Caco-2 (cell line): ENCODE measurements at places on chromosomes 16 and 17. TPM values are rescaled to one million over a fixed set of nuclear protein-coding genes. Genes with fewer than 3 reads are reported as not detected.

The CNTNAP1 gene
- 7.2 and 7.5 TPM in 2 replicates for total RNA-seq

The BTBD17 gene
- not detected in 2 replicates for total RNA-seq

The AATK gene
- 26.4 and 26.6 TPM in 2 replicates for total RNA-seq

The ZACN gene
- 0.34 TPM in 1 of 2 replicates, not detected in the other for total RNA-seq

The CASKIN1 gene
- 6.6 and 10.8 TPM in 2 replicates for total RNA-seq

The PRR11 gene
- 80.2 and 89.9 TPM in 2 replicates for total RNA-seq

The CRHR1 gene
- not detected in 2 replicates for total RNA-seq

The DNASE1L2 gene
- total RNA-seq, result 0.27 and 1.00 TPM in 2 replicates

The ZDHHC1 gene
- 1.0 and 1.3 TPM in 2 replicates for total RNA-seq

The TMEM92 gene
- total RNA-seq, result 14.6 and 14.8 TPM in 2 replicates

The HP gene
- total RNA-seq, result 0.61 and 1.3 TPM in 2 replicates

The AXIN2 gene
- total RNA-seq, result 141 and 168 TPM in 2 replicates

The CACNG3 gene
- total RNA-seq, result not detected in 2 replicates

GRCh38 chr16:47519037-47519436 is 57.9 kb downstream of the PHKB start:
- no peaks in the 10 kb centered on the region for H3K27me3 ChIP-seq
- H3K36me3 ChIP-seq, result no peaks in the 10 kb centered on the region; the same call in 1 of the 2 replicates
- H3K4me3 ChIP-seq, result no peak overlapping the region
- peaks cover 8% of the 10 kb centered on the region for H3K4me1 ChIP-seq

DNA sequence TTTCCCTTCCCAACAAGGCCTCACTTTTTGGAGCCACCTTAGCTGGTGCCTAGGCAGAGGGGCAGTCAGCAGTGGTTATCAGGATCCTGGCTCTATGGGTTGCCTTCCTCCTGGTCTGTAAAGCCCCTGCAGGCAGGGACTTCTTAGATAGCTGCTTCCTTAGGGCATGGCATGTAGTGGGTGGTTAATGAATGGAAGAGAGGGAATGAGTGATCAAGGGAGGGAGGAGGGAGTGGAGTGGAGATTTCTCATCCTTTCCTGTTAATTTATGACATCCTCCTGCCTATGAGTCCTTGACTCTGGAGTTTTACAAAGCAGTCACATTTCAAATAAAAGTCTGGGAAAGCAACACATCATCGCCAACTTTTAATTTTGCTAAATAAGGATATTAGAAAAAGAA is 40.7 kb downstream of the SNX20 start:
- no peak overlapping the region for H3K4me3 ChIP-seq
- H3K27ac ChIP-seq, result no peak overlapping the region
- no peaks in the 10 kb centered on the region for H3K27me3 ChIP-seq
- DNase-seq, result no peak
- H3K4me1 ChIP-seq, result no peaks in the 10 kb centered on the region

- H3K36me3 ChIP-seq, result no peaks in the 10 kb centered on the region
- H3K27me3 ChIP-seq, result no peaks in the 10 kb centered on the region
These were observed 150.4 kb upstream of the CIBAR2 start for GRCh38 chr16:85262558-85263238.

- peaks cover 27% of the 10 kb centered on the region for H3K4me1 ChIP-seq
- DNase-seq, result no peak
- H3K27ac ChIP-seq, result no peak overlapping the region
- H3K27me3 ChIP-seq, result no peaks in the 10 kb centered on the region
- H3K4me3 ChIP-seq, result no peak overlapping the region
These were observed 10.2 kb upstream of the CBX8 start for GRCh38 chr17:79806863-79807720.

GRCh38 chr17:28993645-28994426 is 12.0 kb downstream of the SEZ6 start:
- no peak for DNase-seq
- H3K27ac ChIP-seq, result no peak overlapping the region
- H3K4me3 ChIP-seq, result no peak overlapping the region
- no peaks in the 10 kb centered on the region; the same call in 1 of the 2 replicates for H3K27me3 ChIP-seq
- H3K4me1 ChIP-seq, result no peaks in the 10 kb centered on the region; the same call in 1 of the 2 replicates
- H3K36me3 ChIP-seq, result no peaks in the 10 kb centered on the region

GRCh38 chr16:27826893-27827289 is 236.6 kb downstream of the GSG1L start:
- H3K27me3 ChIP-seq, result no peaks in the 10 kb centered on the region; the same call in 1 of the 2 replicates
- DNase-seq, result no peak
- H3K4me1 ChIP-seq, result peaks cover 8% of the 10 kb centered on the region; the same call in 1 of the 2 replicates
- H3K4me3 ChIP-seq, result no peak overlapping the region

- H3K27me3 ChIP-seq, result no peaks in the 10 kb centered on the region
- no peak for DNase-seq
- peaks cover 14% of the 10 kb centered on the region for H3K4me1 ChIP-seq
- no peak overlapping the region for H3K4me3 ChIP-seq
- H3K27ac ChIP-seq, result no peak overlapping the region
These were observed 3.7 kb downstream of the DYNLL2 start for GRCh38 chr17:58086953-58087352.

DNA sequence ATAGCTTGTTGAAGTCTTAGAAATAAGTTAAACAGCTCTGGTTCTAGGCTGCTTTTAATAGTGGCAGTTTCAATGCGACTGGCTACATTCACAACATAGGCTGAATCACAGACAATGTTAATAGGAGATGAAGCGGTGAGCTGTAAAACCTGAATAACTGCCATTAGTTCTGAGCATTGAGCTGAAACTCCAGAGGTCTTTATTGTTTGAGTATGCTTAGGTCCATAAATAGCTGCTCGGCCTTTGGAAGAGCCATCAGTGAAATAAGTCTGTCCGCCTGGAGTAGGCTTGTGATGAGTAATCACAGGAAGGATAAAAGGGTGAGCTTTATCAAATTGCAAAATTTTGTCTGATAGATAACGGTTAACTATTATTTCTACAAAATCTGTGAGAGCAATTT is 9.4 kb upstream of the ZNF689 start:
- no peak overlapping the region for H3K4me3 ChIP-seq
- no peaks in the 10 kb centered on the region for H3K36me3 ChIP-seq
- no peaks in the 10 kb centered on the region for H3K27me3 ChIP-seq
- no peak for DNase-seq
- no peak overlapping the region for H3K27ac ChIP-seq

- H3K36me3 ChIP-seq, result no peaks in the 10 kb centered on the region
- H3K4me1 ChIP-seq, result no peaks in the 10 kb centered on the region
These were observed 8.6 kb downstream of the ABCA3 start for GRCh38 chr16:2331931-2332267.

GRCh38 chr17:61285526-61286320 is 113.9 kb upstream of the TBX2 start:
- H3K36me3 ChIP-seq, result no peaks in the 10 kb centered on the region
- no peak overlapping the region for H3K27ac ChIP-seq
- no peak for DNase-seq

- H3K4me3 ChIP-seq, result no peak overlapping the region
These were observed 13.3 kb upstream of the CAVIN1 start for GRCh38 chr17:42436391-42436790.

DNA sequence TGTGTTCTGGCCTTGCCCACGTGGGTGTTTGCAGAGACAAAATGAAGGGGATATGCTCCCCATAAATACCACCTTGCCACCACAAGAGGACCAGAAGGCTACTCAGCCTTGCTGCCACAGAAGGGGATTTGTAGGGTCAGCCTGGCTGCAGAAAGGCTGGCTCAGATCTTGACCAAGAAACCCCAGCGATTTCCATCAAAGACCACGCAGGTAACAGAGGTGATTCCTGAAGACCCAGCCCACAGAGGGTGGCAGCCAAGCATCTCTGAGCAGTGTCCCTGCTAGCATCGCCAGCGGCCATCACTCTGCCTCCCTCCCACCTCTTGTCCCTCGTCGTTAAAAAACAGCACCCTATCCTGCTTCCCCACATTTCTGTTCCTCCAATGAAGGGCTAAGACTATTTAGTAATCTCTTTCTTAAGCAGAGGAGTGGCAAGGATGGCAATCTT is 54.9 kb downstream of the BEAN1 start:
- H3K27me3 ChIP-seq, result no peaks in the 10 kb centered on the region
- no peak overlapping the region for H3K4me3 ChIP-seq
- no peak for DNase-seq
- no peaks in the 10 kb centered on the region for H3K36me3 ChIP-seq

GRCh38 chr16:49216593-49216992 is 65.0 kb downstream of the CBLN1 start:
- H3K4me3 ChIP-seq, result no peak overlapping the region
- DNase-seq, result no peak
- H3K27ac ChIP-seq, result no peak overlapping the region

DNA sequence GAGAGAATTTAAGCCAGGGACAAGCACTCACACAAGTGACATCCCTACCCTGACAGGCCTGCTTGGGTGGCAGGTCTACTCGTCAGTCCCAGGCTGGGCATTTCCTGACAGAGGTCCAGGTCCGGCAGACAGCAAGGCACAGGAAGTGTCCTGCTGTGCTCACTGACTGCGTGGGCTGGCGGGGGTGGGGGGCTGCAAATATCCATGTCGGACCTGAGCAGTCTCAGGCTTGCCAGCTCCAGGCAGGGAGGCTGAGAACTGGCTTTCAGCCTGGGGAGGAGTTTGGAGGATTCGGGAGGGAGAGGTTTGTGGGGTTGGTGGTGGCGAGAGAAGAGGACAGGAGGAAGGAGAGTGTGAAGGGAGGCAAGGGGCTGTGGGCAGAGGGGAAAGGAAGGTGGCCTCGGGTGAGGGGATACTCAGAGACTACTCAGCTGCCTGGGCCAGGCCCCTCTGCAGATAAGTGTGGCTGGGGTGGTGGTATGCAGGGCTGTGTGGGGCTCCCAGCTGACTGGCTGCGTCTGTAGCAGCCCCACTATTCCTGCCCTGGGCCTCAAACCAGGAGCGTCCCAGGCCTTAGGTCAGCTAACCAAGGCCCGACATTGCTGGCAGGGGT is 7.8 kb downstream of the HIC1 start:
- DNase-seq, result no peak
- H3K27me3 ChIP-seq, result no peaks in the 10 kb centered on the region
- H3K36me3 ChIP-seq, result peaks cover 3% of the 10 kb centered on the region; the same call in 1 of the 2 replicates
- H3K27ac ChIP-seq, result no peak overlapping the region
- H3K4me1 ChIP-seq, result 0 out of 2 replicates have a peak, but pooled peaks cover 6% of the 10 kb centered on the region

GRCh38 chr17:16419929-16420271 is 4.5 kb downstream of the TRPV2 start:
- no peaks in the 10 kb centered on the region for H3K36me3 ChIP-seq
- no peak overlapping the region for H3K4me3 ChIP-seq
- H3K27me3 ChIP-seq, result no peaks in the 10 kb centered on the region; the same call in 1 of the 2 replicates

DNA sequence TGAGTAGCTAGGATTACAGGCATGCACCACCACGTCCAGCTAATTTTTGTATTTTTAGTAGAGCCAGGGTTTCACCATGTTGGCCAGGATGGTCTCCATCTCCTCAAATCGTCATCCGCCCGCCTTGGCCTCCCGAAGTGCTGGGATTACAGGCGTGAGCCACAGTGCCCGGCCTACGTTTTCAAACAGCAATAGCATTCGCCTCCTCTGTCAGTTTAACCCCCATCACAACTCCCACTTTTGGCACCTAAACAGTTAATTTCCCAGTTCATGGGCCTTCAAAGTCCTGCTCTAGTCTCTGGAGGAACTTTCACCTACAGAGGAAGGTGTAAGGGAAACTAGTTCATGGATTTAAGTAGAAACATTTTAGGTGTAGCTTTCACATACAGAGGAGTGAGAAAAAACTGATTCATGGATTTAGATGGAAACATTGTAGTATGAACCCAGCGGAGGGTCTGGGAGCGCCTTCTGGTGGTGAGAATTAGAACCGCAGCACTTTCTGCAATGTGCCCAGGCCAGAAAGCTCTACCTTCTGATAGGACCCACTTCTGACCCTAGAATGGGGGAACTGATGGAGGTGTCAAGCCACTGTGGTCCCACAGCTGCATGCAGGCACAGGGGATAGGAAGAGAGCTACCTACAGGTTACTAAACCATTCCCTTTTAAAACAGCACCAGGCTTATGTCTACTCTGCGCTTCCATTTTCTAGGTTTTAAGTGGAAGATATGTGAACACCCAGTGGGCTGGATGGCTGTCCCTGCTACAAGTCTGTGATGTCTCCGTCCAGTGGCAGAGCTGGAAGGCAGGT is 12.0 kb upstream of the MEOX1 start:
- H3K36me3 ChIP-seq, result no peaks in the 10 kb centered on the region
- DNase-seq, result peak; percentile 78
- H3K4me1 ChIP-seq, result peaks cover 75% of the 10 kb centered on the region
- H3K27me3 ChIP-seq, result no peaks in the 10 kb centered on the region
- no peak overlapping the region for H3K4me3 ChIP-seq

- H3K27ac ChIP-seq, result peak overlapping the region; percentile 78
- peak overlapping the region; percentile 65 for H3K4me3 ChIP-seq
- H3K4me1 ChIP-seq, result peaks cover 23% of the 10 kb centered on the region
- H3K36me3 ChIP-seq, result no peaks in the 10 kb centered on the region
These were observed 1.2 kb downstream of the DUSP14 start for GRCh38 chr17:37490638-37491614.

DNA sequence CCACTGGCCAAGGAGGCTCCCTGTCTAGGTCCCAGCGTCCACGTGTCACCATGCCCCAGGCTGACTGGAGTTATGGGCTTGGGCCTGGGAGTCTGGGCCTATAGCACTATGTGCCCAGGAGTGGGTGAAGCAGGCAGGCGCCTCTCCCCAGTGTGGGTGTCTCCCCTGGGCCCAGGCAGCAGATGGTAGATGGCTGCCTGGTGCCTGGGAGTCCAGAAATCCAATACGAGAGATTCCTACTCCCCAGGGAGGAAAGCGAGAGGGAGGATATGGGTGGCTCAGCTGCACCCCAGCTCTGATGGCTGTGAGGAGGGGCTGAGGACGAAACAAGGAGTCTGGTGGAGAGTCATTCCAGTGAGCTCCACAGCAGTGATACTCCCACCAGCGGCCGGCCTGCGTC is 5.0 kb downstream of the KCNH6 start:
- no peaks in the 10 kb centered on the region for H3K27me3 ChIP-seq
- H3K4me3 ChIP-seq, result no peak overlapping the region
- H3K4me1 ChIP-seq, result 0 out of 2 replicates have a peak, but pooled peaks cover 4% of the 10 kb centered on the region
- DNase-seq, result no peak
- no peaks in the 10 kb centered on the region for H3K36me3 ChIP-seq

GRCh38 chr17:49361129-49361901 is 735 bp downstream of the ZNF652 start:
- peak overlapping the region; percentile 76 for H3K27ac ChIP-seq
- no peaks in the 10 kb centered on the region for H3K27me3 ChIP-seq
- H3K4me1 ChIP-seq, result peaks cover 26% of the 10 kb centered on the region
- H3K4me3 ChIP-seq, result peak overlapping the region; percentile 64
- H3K36me3 ChIP-seq, result no peaks in the 10 kb centered on the region

GRCh38 chr16:51473091-51473490 is 322.0 kb upstream of the SALL1 start:
- no peak overlapping the region for H3K27ac ChIP-seq
- no peaks in the 10 kb centered on the region for H3K27me3 ChIP-seq
- no peak overlapping the region for H3K4me3 ChIP-seq

DNA sequence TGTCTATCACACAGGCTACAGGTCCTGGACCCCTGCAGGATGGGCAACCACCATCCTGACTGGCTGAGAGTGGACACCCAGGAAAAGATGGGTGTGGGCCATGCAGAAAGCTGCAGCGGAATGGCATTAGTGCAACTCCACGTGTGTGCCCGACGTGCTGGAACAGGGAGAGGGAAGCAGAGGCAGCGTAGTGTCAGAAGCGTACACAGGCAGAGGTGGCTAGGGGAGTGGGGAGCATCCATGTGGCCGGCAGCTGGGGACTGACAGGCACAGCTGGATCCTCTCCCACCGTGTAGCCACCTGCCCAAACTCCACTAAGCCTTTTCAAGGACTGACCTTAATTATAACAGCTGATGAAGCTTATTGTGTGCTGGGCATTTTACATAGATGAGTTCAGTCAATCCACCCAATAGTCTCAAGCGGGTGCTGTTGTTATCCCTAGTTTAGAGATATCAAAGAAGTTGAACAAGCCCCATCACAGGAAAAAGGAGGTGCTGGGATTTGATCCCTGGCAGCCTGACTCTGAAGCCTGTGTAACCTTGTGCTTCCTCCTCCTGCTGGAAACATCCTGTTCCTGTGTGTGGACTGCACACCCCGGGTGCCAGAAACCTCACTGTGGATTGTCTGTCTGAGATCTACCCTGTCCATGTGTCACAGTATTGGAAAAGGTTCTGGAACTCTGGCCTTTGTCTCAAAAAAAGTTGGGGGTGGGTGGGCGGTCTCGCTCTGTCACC is 114.0 kb downstream of the PRKCA start:
- H3K27ac ChIP-seq, result peak overlapping the region; percentile 60
- H3K4me1 ChIP-seq, result peaks cover 78% of the 10 kb centered on the region
- no peaks in the 10 kb centered on the region for H3K36me3 ChIP-seq
- H3K27me3 ChIP-seq, result no peaks in the 10 kb centered on the region
